ENCODE measurements at places on chromosomes 5 and 9.

DNA sequence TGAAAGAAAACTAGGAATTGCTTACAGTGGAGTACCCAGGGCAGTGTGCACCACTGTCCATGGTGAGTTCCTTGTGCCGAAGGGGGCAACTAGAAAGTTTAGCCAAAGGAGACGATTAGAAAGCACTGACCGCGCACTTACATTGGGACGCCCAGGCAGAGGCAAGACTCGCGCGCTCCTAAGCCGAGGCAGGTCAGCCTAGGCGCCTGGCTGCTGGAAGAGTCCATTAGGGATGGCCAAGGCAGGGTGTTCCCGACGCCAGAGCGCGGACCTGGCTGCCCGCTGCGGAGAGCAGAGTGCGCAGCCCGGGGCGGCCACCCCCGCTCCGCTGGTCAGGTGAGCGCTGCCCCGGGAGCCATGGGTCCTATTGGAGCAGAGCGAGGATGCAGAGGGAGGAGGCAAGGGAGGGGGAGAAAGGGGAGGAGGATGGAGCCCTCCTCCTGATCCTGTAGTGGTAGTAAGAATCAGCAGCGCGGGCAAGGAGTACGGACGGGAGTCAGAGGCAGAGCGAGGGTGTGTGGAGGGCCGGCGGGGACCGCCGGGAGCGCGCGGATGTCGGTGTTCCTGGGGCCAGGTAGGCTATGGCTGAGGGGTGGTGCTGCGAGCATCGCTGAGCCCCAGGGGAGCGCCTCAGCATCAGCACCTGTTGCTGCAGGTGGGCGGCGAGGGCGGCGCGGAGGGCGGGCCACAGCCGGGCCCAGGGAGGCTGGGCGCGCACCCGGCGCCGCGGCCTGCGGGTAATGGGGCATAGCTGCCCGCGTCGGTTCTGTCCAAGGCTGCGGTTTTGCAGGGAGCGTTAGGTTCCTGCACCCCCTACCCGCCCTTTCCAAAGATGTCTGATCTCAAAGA lies at the start of gene ADGRV1:
ADGRV1 (plus strand) TSS at position 454 of the 849 bp plus-strand sequence; CDS start at position 553, 99 bp downstream.
- DNase-seq: no peak

DNA sequence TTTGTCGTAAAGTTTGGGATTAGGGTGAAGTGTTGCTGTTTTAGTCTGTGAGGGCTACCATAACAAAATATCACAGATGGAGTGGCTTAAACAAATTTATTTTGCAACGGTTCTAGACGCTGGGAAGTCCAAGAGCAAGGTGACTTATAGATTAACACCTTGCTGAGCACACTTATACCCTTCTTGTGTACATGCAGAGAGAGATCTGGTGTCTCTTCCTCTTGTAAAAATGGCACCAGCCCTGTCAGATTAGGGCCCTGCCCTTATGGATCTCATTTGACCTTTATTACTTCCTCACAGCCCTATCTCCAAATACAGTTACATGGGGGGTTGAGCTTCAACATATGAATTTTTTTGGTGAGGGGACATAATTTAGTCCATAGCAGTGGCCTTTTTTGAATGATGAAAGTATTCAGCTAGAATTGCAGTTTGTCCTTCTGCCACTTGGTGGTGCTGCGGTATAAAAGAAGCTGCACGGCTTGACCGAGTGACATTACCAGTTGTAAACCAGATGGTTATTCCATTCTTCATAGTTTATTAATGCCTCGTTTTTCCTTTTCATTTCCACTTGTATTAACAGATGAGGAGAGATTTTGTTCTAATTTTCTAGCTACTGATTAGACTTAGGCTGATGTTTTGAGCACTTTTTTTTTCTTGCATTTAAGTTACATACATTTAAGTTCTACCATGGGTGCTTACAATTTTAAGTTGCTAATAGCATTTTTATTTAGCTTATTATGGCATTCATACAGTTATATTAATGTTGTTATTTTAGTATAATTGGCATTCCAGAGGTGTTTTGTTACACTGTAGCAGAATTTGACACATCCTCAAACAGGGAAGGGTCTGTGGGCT lies 19.4 kb downstream of the DCP2 start:
- peak; percentile 63 for DNase-seq

DNA sequence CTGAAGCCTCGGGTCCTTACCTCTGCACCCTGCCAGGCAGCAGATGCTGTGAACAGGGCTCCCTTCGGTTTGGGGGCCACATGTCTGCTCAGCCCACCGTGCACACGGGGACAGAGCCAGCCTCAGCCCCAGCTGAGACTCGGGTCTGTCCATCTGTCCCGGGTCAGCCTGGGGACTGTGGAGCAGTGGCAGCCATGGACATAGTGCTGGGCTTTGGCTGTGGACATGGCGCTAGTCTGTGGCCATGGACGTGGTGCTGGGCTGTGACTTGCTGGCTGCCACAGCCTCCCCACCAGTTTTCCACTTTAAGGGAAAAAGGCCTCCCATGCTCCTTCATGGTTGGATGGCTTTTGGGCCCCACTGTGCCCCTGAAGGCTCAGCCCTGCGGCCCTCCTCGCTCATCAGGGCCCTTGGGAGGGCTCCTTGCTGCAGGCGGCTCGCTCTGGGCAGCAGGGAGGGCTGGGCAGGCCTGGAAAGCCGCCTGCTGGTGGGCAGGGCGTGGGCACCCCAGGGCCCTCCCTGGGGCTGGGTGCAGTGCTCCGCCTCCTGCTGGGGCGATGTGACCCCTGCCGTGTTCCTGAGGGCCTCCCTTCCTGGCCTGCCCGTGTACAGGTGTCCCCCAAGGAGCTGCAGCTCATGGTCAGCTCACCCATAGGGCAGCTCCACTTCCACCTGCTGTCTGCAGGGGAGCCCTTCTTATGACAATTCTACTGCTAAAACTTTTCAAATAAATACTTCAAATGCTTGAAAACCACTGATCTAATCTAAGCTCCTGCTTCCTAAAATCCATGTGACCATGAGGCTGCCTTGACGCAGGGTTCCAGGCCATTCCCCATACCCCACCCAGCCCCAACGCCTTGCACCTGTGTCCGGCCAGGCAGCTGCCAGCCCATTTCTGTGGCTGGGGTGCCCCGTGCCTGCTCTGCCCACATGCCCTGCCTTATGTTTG lies 112.1 kb upstream of the LMX1B start:
- DNase-seq: no peak

GRCh38 chr5:121497176-121497575 lies 354.5 kb upstream of the FTMT start:
- DNase-seq: no peak

- peak; percentile 70 for DNase-seq
These were observed 11.3 kb upstream of the DIPK1B start for GRCh38 chr9:136700959-136701667.

- no peak for DNase-seq
These were observed 53.8 kb upstream of the TSLP start for GRCh38 chr5:111017731-111018130.

DNA sequence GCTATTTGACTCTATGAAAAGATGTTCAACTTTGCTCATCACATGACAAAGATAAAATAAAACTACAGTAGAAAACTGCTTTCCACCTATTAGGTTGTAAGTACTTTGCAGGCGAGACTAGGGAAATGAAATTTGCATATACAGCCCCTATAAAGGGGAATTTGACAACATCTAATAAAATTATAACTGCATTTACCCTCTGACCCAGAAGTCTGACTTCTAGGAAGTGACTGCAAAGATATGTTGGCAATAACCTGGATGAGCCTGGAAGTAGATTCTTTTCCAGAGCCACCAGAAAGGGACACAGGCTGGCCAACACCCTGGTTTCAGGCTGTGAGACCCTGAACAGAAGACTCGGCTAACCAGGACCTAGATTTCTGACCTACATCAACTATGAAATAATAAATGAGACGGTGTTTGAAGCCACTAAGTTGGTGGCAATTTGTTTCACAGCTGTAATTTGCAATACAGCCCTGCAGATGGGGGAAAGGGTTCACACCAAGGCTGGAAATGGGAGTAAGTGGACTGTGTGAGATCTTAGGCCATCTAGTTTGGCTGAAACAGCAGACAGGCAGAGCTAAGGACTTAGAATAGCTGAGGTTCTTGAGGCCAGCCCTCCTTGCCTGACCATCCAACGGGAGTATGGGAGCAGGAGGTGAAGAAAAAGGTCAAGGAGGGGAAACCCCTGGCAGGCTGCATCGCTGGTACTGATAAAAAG lies 106.6 kb downstream of the SIL1 start:
- no peak for DNase-seq

Measured in stimulated activated CD4-positive, alpha-beta T cell treated with anti-CD3 and anti-CD28 coated beads, Interleukin-4, amount 100 ng/mL, for 48 hours (primary cell).